Lower lobe of right lung (tissue), 2 donors: ENCODE measurements at places on chromosomes 7 and 10.

DNA sequence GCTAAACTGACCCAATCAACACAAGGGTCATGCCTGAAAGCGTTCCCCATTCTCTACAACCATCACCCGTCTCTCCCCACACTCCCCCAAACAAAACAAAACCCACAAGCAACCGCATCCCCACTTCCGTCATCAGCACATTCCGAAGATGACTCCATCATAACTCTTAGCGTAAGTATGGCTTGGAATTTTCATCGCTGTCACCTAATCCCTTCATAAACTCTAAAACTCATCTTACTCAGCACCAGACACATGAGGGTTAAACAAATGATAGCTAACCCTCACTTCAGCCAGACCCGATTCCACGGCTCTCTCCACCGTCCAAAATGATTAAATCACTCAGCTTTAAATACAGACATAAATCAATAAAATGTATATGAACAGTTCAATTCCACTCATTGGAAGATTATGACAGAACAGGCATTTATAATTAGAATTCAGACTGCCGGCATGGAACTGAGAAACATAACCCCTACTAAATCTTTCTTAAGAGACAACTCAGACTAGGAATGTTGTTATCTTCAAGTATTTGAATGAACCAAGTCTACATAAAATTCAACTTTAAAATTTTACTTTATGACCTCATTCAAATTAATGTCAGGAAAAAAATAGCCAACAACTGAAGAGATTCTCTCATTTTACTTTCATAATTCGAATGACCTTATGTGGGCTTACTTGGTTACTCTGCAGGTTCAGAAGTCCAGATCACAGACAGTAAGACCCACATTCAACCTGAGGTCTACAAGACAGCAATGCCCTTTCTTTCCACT lies 215.9 kb downstream of the PARD3 start:
- DNase-seq, result no peak

DNA sequence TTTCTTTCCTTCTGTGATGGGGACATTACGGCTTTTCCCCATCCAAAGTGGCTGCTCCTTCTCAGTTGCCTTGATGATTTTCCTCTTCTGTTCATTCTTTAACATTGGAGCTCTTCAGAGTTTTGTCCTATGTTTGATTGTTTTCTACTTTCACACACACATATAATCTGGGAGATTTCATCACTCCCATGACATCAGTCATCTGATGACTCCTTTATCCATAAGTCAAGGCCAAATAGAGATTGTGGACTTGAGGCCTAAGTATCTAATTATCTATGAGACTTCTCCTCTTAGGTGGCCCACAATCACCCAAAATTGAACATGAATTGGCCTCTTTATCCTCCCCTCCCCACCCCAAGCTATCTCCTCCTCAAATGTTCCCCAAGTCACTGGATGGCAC lies 5.3 kb upstream of the COL1A2 start:
- DNase-seq, result no peak

GRCh38 chr7:14197280-14197679 lies 207.8 kb upstream of the ETV1 start:
- no peak for DNase-seq

- DNase-seq, result peak; percentile 77
Observed at GRCh38 chr10:79444199-79445119, 965 bp downstream of the ZCCHC24 start.

GRCh38 chr7:96200740-96201139 lies 121.2 kb downstream of the SLC25A13 start:
- DNase-seq, result no peak

GRCh38 chr7:33776788-33777187 lies 128.6 kb upstream of the BMPER start:
- no peak for DNase-seq

GRCh38 chr10:83991986-83992753 lies 147.1 kb upstream of the GHITM start:
- DNase-seq, result no peak

GRCh38 chr7:17391366-17391765 lies 92.9 kb downstream of the AHR start:
- no peak for DNase-seq

DNA sequence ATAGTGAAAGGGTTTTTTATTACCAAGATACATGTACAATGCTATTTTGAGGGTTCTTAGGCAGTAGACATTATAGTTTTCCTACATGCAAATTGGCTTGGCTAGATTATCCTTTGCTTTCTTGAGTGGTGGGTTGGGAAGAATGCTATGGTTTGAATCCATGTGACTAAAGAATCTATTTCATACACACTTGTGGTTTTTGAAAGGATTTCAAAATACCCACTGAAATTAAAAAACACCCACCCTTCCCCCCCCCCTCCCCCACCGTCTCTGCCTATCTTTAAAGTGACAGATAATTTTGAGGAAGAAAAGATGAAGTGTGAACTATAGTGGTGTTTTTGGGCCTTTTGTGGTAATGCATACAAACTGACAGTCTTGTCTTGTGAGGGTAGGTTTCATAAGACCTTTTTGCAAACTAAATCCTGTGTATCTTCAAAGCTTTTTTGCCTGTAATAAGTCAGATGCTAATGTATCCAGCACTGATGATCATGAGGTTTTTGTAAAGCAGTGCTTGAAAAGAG lies 90.9 kb downstream of the TPST1 start:
- no peak for DNase-seq

- DNase-seq, result no peak
Observed at GRCh38 chr7:143979359-143979758, 20.8 kb upstream of the OR6B1 start.
